ENCODE measurements at places on chromosomes 2 and 18.

DNA sequence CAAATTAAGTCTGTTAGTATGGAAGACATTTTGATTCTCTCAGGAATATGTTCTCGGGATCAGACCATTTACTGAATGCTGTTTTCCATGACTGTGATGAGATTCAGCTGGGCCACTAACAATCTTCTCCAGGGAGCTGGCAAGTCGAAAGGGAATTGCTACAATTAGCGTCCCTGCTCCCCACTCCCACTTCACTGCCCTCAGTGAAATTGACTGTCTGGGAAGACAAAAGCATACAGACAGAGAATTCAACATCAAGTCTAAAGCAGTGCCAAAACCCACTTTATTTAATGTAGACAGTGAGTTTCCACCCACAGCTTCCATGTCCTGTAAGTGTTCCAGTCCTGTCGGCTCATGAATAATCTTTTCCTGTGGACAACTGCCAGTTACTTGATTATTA is 34.0 kb upstream of the COL3A1 start:
- no peak for DNase-seq

DNA sequence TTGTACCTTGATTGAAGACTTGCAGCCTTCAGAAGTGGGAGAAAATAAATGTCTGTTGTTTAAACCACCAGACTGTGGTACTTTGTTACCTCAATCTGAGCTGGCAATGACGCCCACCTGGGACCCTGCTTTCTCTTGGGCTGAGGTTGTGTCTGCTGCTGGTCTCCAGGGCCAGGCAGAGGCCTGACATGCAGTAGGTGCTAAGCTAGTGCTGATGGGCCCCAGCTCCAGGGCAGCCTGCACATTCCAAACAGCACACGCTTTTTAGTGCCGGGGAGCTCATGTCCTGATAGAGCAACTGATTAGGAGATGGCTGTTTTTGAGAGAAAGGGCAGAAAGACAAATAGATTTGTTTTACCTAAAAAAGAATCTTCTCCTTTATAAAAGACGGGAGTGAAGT is 664.0 kb upstream of the HS6ST1 start:
- DNase-seq: no peak

GRCh38 chr2:207185372-207185771 is 19.6 kb upstream of the KLF7 start:
- DNase-seq: no peak

GRCh38 chr2:127479866-127480743 is 46.2 kb downstream of the IWS1 start:
- no peak for DNase-seq

GRCh38 chr2:173649527-173650219 is 295.0 kb downstream of the CDCA7 start:
- no peak for DNase-seq

DNA sequence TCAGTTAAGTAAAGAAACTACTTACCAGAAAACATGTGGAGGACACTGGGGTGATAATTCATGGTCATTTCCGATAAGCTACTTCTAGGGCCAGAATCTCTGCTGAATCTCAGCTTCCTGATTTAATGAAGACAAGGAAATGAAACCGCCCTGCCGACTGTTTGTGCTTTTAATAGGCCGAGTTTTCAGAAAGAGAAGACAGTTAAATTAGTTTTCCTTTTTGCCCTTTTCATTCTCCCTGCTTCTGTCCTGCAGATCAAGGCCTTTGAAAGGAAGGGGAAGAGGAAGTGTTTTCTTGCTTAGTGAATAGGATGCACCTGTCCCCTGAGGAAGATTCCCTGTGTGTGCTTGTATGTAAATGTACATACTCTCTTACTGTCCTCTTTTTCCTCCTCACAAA is 126.6 kb downstream of the SH3RF3 start:
- no peak for DNase-seq
